Hindlimb muscle (tissue), 1 donor: ENCODE measurements at places on chromosomes 12 and 14.

- no peak for DNase-seq
Observed at GRCh38 chr14:74382231-74382630, 34.0 kb downstream of the VRTN start.

DNA sequence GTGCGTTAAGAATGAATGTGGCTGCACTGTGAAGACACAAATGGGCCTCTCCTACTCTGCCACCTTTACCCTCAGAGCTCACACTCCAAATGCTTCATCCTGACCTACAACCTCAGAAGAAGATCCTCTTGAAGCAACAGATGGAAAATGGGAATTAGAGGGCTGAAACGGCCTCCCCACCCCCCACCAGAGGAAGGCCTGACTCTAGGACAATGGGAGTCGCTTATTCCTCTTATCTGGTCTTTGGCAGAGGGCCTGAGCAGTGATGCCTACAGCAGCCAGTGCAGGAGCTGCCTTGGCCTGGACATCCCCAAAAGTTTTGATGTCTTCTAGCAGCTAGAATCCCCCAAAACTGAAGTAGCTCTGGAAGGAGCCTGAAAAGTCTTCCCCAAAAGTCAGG, 29.2 kb downstream of the BTBD7 start:
- DNase-seq: no peak

DNA sequence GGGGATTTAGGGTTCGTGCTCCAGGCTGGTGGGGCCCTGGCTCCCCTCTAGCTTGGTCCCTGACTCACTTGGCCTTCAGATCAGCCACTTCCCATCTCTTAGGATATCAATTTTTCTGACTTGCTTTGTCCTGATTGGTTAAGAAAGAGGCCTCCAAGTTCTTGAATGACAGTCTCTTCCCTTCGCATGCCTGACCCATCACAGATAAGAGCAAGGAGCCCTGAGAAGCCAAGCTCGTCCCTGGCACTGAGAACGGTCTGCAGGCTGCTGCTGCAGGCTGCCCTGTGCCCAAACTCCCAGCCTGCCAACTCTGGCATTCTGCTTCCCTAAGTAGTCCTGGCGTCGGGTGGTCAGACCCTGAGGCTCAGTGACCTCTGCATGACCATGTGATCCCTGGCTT, 794 bp upstream of the LRTM2 start:
- DNase-seq: no peak

DNA sequence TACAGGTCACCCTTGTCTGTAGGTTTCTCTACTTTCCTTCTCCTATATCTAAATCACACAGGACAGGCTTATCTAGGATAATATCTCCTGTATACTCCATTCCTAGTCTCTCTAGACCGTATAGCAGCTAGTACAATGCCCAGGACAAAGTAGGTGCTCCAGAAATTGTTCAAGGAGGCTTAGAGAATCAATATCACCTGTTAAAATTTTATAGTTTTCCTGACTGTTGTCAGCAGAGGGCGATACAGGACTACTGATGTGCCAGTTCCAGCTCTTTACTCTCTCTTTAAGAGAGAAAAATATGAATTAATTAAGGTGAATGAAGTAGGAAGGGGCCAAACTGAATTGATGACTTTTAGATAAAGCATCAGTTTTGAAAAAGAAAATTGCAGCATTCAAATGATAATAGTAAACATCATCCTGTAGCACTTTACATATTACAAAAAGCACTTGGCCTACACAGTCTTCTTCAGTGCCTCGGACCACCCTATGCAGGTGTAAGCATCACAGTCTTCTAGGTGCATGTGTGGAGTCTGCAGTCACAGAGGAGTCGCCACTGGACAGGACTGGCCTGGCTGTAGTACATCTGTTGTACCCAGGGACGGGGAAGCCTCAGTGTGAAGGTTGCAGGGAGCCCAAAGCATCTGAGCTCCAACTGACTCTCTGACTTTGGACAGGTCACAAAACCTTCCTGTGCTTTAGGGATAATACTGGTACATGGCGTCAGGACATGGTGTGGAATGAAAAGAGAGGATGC, 61.9 kb upstream of the MAX start:
- no peak for DNase-seq

- no peak for DNase-seq
Observed at GRCh38 chr12:114812858-114813761, 129.1 kb upstream of the TBX3 start.

GRCh38 chr12:65460063-65460462, 181.6 kb downstream of the MSRB3 start:
- DNase-seq: no peak

DNA sequence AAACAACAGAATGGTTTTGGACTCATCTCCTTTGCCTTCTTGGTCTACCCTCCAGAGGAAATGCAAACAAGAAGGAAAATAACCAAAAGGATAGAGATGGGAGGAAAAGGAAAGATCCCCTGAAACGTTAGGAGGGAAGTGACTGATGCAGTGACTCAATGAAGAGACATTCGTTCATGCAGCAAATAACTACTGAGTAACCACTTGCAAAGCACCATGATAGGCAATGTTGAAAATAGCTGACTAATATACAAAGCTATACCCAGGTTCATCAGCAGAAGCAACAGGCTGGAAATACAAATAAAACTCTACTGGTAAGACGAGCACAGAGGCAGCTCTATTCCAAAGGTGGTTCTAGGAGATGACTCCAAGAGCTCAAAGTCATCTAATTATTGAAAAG, 41.8 kb downstream of the R3HDM2 start:
- no peak for DNase-seq

DNA sequence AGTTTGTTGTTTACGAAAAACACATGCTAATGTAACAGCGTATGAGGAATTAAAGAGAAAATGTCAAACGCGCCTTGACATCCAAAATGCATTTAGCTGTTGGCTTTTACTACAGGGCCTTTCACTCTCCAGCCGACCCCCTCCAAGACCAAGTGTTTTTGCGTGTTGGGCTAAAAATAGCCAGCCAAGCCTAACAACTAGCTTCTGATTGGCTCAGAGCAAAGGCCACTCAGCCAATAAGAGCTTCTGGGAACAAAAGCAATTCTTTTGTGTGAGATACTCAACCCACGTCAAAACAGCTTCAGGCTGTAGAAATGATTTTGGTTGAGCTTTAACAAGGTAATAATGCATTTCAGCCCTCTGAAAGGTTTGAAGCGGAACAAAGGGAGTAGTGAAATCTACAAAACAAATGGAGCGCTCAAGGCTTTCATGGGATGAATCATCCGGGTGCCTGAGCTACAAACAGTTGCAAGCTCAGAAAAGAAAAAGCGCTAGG, 198.7 kb upstream of the DCN start:
- DNase-seq: peak; percentile 87

DNA sequence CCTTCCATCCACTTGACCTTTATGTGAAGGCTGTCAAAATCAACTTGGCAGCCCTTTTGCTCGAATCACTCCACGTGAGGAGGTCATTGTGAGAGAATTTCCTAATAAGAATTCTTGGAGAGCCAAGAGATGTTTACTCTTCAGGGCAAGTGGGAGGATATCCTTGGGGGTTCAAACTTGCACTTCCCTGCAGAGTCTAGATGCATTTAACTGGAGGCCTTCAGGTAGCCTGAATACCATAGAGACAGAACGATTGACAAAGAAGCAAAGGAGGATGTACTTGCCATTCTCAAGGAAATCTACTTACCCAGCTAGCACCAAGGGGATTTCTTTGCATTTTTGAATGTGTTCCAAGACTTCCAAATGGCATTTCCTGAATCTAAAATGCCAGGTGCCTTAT, 1702.6 kb upstream of the FLRT2 start:
- no peak for DNase-seq

- no peak for DNase-seq
Observed at GRCh38 chr12:117011988-117012805, 87.0 kb downstream of the TESC start.

DNA sequence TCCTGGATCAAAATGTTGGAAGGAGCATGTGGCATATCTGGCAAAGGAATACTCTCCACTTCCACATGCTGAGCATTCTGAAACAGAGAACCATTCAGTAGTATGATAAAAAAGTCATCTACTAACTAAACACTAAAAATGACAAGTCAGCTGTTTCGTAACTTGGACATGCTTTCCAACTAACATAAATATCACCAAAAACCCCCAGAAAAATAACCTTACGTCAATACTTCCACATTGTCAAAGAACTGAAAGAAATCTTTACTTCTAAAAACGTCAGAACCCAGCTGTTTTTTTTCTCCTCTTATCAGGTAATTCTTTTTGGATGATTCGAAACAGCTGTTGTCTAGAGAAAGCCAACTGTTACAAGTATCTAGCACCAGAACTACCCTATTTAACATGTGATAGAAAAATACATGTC, 8.2 kb downstream of the WBP11 start:
- DNase-seq: no peak

DNA sequence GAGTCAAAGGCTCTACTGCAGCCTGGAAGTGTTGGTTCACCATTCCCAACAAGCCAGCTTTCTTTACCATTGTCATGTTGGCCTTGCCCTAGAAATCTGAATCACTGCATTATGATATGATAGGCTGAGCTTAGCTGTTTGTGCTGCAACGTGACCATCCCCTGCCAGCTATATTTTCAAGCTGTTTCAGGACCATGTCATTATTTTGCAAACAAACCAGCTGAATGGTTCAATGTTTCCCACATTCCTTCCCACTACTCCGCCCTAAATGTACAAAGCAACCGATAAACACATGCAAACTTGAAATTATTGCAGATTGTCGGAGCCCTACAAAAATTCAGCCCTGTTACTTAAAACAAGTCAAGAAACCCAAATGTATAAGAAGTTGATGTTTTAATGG, 136.1 kb downstream of the KICS2 start:
- no peak for DNase-seq
